ENCODE measurements at places on chromosomes 16 and 17. TPM values are rescaled to one million over a fixed set of nuclear protein-coding genes. Genes with fewer than 3 reads are reported as not detected.

DNA sequence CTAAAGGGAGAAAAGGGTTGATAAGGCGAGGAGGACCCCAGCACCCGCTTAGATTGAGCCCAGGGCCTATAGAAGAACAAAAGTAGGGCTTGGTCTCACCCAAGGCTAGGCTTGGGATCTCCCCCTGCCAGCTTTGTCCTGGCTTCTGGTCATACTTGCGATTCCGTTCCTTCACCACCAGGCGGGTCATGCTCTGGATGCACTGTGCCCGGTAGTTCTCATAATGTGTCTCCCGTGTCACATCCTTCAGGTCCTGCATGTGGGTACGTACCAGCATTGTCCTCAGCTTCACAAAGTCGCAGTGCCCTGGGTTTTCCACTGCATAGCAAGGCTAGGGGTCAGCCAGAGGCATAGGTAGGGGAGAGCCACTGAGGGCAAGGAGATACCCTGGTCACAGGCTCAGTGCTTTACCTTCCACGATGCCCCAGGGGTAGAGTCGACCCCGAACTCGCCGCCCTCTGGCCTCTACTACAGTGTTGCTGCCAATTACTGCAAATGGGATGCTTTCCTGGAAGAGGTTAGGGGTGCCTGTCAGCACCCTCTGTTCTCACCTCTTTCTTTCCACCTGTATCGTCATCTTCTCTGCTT is 6.5 kb upstream of the MTMR4 start:
- H3K27me3 ChIP-seq = no peaks in the 10 kb centered on the region
- DNase-seq = no peak
- peaks cover 13% of the 10 kb centered on the region for H3K4me1 ChIP-seq
- peaks cover 8% of the 10 kb centered on the region for H3K36me3 ChIP-seq

- no peaks in the 10 kb centered on the region for H3K27me3 ChIP-seq
- H3K4me1 ChIP-seq = no peaks in the 10 kb centered on the region
- DNase-seq = no peak
- H3K27ac ChIP-seq = no peak overlapping the region
- no peaks in the 10 kb centered on the region for H3K36me3 ChIP-seq
Observed at GRCh38 chr17:56925088-56925487, 11.2 kb upstream of the TRIM25 start.

DNA sequence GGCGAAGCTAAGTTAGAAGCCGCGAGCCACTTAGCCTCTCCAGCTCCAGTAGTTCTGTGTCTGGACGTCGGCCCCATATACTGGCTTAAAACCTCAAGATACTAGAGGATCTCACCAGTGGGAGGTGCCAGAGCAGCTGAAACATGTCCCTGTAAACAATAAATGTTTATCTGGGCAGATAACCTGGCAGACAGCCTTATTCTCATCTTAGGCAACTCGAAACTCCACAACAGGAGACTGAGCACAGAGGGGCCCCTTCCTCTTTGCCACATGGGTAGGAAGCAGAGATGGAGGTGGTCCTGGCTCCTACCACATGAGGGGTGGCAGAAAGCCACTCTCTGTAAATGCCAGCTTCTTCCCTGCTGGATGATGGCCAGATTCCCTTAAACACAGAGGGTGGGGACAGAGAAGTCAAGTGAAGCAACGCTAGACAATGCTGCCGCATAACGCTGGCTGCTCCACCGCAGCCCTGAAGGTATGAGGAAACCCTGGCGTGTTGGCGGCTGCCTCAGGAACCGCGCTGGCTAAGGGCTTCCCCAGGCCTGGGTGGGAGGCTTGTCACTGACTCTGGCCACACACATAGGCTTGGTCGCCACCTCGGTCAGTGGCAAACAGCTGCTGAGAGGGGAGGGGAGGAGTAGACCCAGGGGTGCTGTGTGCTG is 67.9 kb downstream of the HIC1 start:
- H3K27ac ChIP-seq = no peak overlapping the region
- peaks cover 16% of the 10 kb centered on the region for H3K4me1 ChIP-seq
- H3K4me3 ChIP-seq = no peak overlapping the region
- DNase-seq = no peak

GRCh38 chr17:17525311-17525710 is 29.1 kb upstream of the RASD1 start:
- H3K4me1 ChIP-seq = no peaks in the 10 kb centered on the region
- DNase-seq = no peak
- no peaks in the 10 kb centered on the region for H3K36me3 ChIP-seq
- H3K27me3 ChIP-seq = no peaks in the 10 kb centered on the region

DNA sequence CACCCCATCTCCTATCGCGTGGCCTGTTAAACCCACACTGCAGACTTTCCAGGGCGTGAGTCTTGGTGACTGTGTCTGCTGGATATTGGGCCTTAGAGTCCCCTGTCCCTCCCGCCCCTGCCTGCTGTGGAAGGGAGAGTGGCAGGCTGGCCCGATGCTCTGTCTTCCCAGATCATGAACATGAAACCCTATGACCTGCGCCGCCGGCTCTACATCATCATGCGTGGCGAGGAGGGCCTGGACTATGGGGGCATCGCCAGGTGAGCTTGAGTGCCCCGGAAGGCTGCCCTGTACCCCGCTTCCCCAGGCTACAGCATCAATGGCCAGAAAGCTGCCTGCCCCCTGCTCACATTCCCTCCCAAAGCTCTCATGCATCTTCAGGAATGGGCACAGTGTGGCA is 19.5 kb upstream of the CLEC18A start:
- peaks cover 5% of the 10 kb centered on the region for H3K36me3 ChIP-seq
- no peak for DNase-seq
- H3K27me3 ChIP-seq = no peaks in the 10 kb centered on the region
- no peak overlapping the region for H3K27ac ChIP-seq
- no peaks in the 10 kb centered on the region for H3K4me1 ChIP-seq
- H3K4me3 ChIP-seq = no peak overlapping the region

DNA sequence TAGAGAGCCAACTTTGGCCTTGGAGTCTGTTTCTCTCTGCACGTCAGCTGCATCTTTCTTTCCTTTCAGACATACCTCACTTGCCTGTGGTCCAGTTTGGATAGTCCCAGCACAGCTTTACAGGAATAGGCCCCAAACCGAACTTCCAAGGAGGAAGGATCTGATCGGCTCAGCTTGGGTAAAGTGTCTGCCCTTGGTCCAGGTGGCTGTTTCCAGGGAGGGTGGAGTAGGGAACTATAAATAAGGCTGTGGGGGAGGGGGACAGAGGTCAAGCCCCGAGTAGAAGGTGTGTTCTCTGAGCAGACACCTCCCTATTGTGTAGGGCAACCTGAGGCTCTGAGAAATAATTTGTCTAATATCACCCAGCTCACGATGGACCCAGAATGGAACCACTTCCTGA is 29.2 kb upstream of the NKD1 start:
- no peaks in the 10 kb centered on the region for H3K27me3 ChIP-seq
- H3K36me3 ChIP-seq = no peaks in the 10 kb centered on the region
- H3K4me1 ChIP-seq = no peaks in the 10 kb centered on the region
- H3K4me3 ChIP-seq = no peak overlapping the region

The KRT28 gene
- total RNA-seq = not detected

GRCh38 chr16:53356478-53357207 is 77.6 kb upstream of the RBL2 start:
- no peaks in the 10 kb centered on the region for H3K4me1 ChIP-seq
- H3K27me3 ChIP-seq = no peaks in the 10 kb centered on the region
- H3K27ac ChIP-seq = no peak overlapping the region
- no peak overlapping the region for H3K4me3 ChIP-seq

DNA sequence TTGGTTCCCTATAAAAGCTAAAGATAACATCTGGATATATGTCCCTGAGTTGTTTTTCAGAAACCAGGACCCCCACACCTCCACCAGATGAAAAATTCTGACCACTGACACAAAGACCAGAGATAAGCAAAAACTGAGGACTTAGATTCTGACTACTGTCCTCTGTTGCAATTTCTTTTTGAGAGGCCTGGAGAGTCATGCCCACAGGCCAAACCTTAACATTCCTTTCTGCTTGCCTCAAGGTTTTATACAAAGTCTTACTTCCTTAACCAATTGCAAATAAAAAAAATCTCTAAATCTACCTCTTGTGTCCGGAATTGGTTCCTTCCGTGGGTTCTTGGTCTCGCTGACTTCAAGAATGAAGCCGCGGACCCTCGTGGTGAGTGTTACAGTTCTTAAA is 228.5 kb downstream of the ABCC12 start:
- no peaks in the 10 kb centered on the region for H3K27me3 ChIP-seq
- H3K4me3 ChIP-seq = no peak overlapping the region

The CCL14 gene
- not detected for total RNA-seq

The ITGA2B gene
- total RNA-seq = 5.3 TPM

DNA sequence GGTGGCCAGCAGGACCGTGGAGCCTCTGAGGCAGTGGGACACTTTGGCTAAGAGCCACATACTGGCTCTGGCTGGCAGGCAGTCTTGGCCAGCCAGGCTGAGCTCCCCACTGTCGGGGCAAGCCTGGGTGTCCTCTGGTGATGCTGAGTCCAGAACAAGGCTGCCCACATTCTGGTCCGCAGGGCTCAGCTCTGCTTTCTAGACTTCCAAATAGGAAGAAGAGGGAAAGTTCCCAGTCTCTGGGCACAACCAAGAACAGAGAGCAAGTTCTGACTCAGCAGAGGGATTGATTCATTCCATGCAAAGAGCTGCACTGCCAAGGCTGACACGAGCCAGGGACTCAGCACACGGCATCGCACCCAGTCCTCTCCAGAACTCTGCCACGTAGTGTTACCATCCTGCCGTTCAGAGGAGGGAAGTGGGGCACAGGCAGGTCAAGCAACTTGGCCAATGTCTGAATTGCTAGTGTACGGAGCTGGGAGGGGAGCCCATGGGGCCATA is 58.9 kb downstream of the NOS2 start:
- no peak overlapping the region for H3K27ac ChIP-seq
- H3K4me3 ChIP-seq = no peak overlapping the region
- no peaks in the 10 kb centered on the region for H3K27me3 ChIP-seq
- no peaks in the 10 kb centered on the region for H3K4me1 ChIP-seq
- DNase-seq = no peak
- no peaks in the 10 kb centered on the region for H3K36me3 ChIP-seq

The C16orf86 gene
- 4.7 TPM for total RNA-seq

- H3K4me3 ChIP-seq = no peak overlapping the region
- H3K27me3 ChIP-seq = no peaks in the 10 kb centered on the region
- H3K4me1 ChIP-seq = peaks cover 12% of the 10 kb centered on the region
- H3K27ac ChIP-seq = no peak overlapping the region
- H3K36me3 ChIP-seq = no peaks in the 10 kb centered on the region
Observed at GRCh38 chr17:58313815-58314705, 14.5 kb downstream of the TSPOAP1 start.

The CIBAR2 gene
- not detected for total RNA-seq

- peaks cover 21% of the 10 kb centered on the region for H3K36me3 ChIP-seq
- H3K4me1 ChIP-seq = no peaks in the 10 kb centered on the region
- no peaks in the 10 kb centered on the region for H3K27me3 ChIP-seq
- H3K27ac ChIP-seq = no peak overlapping the region
Observed at GRCh38 chr17:43524945-43525575, 21.1 kb downstream of the ETV4 start.

The GOSR2 gene
- 95.5 TPM for total RNA-seq

All from naive thymus-derived CD4-positive, alpha-beta T cell (primary cell).